Activated CD8-positive, alpha-beta T cell treated with anti-CD3 and anti-CD28 coated beads for 36 hours (primary cell): ENCODE measurements at places on chromosomes 16 and 17. TPM values are rescaled to one million over a fixed set of nuclear protein-coding genes. Genes with fewer than 3 reads are reported as not detected.

- no peak for DNase-seq
- no peak overlapping the region for H3K4me3 ChIP-seq
- H3K27me3 ChIP-seq, result peaks cover 11% of the 10 kb centered on the region
- no peaks in the 10 kb centered on the region for H3K36me3 ChIP-seq
Measured at GRCh38 chr16:85232369-85233142, 120.3 kb upstream of the CIBAR2 start.

DNA sequence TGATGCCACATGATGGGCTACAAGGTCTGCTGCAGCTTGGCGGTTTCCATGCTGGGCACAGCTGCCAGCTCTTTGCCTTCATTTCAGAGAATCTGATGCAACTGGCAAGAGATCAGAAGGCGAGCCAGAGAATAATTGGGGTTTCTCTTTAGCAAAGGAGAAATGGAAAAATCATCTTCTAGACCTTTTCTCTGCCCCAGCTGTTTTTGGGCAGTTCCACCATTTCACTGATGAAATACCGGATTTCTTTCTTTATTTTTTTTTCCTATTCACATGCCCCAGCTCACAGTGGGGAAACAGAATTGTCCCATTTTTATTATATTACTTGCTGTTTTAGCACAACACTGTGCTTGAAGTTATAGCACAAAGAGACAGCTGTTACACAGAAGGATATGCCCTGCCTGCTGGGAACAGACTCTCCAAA, 439.3 kb upstream of the GOT2 start:
- H3K27ac ChIP-seq, result no peak overlapping the region
- H3K36me3 ChIP-seq, result no peaks in the 10 kb centered on the region
- no peaks in the 10 kb centered on the region for H3K27me3 ChIP-seq

Gene TBC1D3C
- total RNA-seq, result not detected

DNA sequence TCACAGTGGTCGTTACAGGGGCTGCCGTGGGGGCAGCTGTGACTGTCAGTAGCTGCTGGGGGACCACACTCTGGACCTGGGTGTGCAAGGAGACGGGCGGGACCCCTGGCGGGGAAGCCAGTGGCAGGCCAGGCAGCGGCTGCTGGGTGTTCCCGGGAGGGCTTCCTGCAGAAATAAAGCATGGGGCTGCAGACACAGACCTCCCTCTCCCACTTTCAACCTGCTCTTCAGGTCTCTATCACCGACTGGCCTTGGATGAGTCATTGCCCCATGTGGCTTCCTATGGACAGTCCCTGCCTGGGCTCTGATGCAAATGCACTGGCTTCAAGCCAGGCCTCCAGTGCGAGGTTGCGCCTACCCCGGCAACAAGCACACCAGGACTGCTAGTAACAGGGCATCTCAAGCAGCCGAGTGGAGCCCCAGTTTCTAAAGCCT, 17.2 kb downstream of the SREBF1 start:
- H3K4me1 ChIP-seq, result peaks cover 58% of the 10 kb centered on the region
- peak; percentile 97 for DNase-seq
- H3K27ac ChIP-seq, result peak overlapping the region; percentile 84
- H3K36me3 ChIP-seq, result peaks cover 57% of the 10 kb centered on the region
- H3K4me3 ChIP-seq, result peak overlapping the region; percentile 25

Gene PRR35
- not detected for total RNA-seq

Gene PERCC1
- total RNA-seq, result not detected

DNA sequence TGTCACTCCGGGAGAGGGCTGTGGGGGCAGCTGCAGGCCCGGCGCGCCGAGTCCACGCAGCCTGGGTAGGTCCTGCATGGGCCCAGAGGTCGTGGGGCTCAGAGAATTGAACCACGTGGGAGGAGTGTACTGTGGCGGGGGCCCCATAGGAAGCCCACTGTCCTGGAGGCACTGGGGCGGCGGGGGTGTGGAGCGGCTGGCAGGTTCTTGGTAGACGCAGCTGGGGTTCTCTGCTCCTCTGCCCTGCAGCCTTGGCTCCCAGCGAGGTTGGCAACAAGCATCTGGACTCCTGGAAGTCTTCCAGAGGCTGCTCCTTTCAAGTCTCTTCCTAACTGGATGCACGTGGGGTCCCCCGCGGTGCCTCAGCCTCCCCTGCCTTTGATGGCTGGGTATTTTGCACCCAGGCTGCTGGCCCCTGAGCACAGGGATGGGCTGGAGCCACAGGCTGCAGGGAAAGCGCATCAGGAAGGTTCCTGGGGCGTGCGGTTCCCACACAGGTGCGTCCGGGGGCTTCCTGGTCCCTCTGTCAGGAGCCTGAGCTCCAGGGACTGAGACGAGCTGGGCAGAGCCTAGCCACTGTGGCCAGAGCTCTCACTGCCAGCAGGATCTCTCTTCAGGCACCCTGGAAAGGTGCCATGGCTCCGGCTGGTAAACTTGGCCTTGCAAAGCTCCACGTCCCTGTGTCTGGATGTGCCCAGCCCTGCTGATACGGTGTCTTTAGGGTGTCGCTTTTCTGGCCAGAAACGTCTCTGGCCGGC, 9.3 kb downstream of the KCTD5 start:
- DNase-seq, result no peak
- peaks cover 17% of the 10 kb centered on the region for H3K4me1 ChIP-seq
- H3K4me3 ChIP-seq, result no peak overlapping the region
- peaks cover 2% of the 10 kb centered on the region for H3K36me3 ChIP-seq

GRCh38 chr17:39083270-39083669, 68.2 kb downstream of the PLXDC1 start:
- H3K27ac ChIP-seq, result no peak overlapping the region
- no peaks in the 10 kb centered on the region for H3K36me3 ChIP-seq
- H3K4me1 ChIP-seq, result no peaks in the 10 kb centered on the region
- H3K27me3 ChIP-seq, result no peaks in the 10 kb centered on the region
- no peak overlapping the region for H3K4me3 ChIP-seq

DNA sequence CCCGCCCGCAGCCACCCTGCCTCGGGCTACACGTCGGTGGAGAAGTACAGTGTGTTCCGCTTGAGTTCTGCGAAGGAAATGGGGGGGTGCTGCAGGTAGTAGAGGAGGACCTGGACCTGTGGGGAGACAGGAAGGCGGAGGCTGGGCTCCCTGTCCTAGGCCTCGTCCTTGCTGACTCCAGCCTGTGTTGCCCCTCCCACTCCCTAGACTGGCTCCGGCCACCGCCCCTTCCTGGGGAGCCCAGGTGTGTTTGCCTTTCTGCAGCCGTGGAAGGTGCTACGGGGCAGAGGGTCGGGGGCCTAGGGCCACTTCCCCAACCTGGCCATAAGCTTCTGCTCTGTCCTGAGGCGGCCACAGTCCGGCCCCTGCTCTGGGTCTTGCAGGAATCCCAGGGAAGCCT, 9.1 kb downstream of the TIMM22 start:
- no peak for DNase-seq
- H3K4me1 ChIP-seq, result peaks cover 11% of the 10 kb centered on the region
- H3K36me3 ChIP-seq, result peaks cover 14% of the 10 kb centered on the region
- no peaks in the 10 kb centered on the region for H3K27me3 ChIP-seq
- no peak overlapping the region for H3K4me3 ChIP-seq

Gene MT1A
- total RNA-seq, result not detected

DNA sequence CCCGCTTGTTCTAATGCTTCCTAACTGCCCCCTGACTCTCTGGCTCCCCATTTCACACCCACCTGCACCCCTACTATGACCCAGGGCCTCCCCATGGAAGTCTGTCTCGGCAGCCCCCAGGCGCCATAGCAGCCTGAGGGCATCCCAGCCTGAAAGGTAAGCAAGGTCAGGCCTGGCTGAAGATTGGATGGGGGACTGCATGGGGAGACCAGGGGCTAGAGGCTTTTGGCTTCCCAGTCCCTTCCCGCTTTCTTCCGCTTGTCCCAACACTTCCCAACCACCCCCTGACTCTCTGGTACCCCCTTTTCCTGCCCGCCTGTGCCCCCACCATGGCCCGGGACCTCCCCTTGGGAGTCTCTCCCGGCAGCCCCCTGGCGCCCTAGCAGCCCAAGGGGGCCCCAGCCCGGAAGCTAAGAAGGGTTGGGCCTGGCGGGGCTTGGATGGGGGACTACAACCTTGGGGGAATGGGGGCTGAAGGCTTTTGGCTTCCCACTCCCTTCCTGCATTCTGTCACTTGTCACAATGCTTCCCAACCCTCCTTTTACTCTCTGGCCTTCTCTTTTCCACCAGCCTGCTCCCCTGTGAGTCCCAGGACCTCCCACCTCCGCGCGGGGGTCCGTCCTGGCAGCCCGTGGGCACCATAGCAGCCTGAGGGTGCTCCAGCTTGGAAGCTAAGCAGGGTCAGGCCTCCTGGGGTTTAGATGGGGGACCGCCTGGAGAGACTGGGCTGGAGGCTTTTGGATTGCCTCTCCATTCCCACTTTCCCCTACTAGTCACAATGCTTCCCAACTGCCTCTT, 2288.4 kb downstream of the TP53TG3F start:
- no peak overlapping the region for H3K27ac ChIP-seq
- H3K4me1 ChIP-seq, result no peaks in the 10 kb centered on the region
- no peaks in the 10 kb centered on the region for H3K36me3 ChIP-seq
- no peaks in the 10 kb centered on the region for H3K27me3 ChIP-seq
- no peak for DNase-seq

DNA sequence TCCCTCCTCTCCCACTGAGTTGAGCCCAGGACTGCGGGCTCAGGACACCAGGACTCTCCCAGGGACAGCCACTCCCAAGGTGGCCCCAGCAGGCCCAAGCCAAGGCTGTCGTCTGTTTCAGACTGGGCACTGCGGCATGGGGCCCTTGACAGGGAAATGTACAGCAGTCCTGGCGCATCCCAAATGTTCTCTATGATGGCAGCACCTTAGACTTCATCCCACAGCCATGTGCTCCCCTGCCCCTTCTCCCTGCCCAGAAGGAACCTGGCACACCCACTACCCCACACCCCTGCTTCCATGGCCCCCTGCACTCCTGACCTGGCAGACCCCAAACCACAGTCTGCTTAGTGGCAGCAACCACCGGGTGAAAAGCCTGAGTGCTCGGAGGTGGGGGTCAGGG, 18.2 kb downstream of the RBFOX3 start:
- H3K4me1 ChIP-seq, result no peaks in the 10 kb centered on the region
- no peaks in the 10 kb centered on the region for H3K36me3 ChIP-seq
- no peak overlapping the region for H3K27ac ChIP-seq
- DNase-seq, result no peak

Gene GLIS2
- 0.77 TPM for total RNA-seq

- peaks cover 2% of the 10 kb centered on the region for H3K27me3 ChIP-seq
- no peak overlapping the region for H3K27ac ChIP-seq
- no peak for DNase-seq
- H3K4me1 ChIP-seq, result no peaks in the 10 kb centered on the region
Measured at GRCh38 chr16:86783636-86784626, 205.6 kb downstream of the FOXL1 start.

Gene HOXB8
- total RNA-seq, result not detected

GRCh38 chr16:61681673-61682072, 354.6 kb downstream of the CDH8 start:
- no peak overlapping the region for H3K27ac ChIP-seq
- no peaks in the 10 kb centered on the region for H3K36me3 ChIP-seq
- no peak for DNase-seq
- H3K4me1 ChIP-seq, result no peaks in the 10 kb centered on the region
- no peaks in the 10 kb centered on the region for H3K27me3 ChIP-seq

- no peak for DNase-seq
- H3K27ac ChIP-seq, result no peak overlapping the region
- H3K4me3 ChIP-seq, result no peak overlapping the region
- peaks cover 4% of the 10 kb centered on the region for H3K4me1 ChIP-seq
Measured at GRCh38 chr17:78219396-78220150, 5.5 kb downstream of the BIRC5 start.

Gene CCL5
- total RNA-seq, result 158 TPM
